Suppressor macrophage treated with lipopolysaccharide for 1 hour (primary cell): ENCODE measurements at places on chromosomes 2 and 18.

- DNase-seq = peak; percentile 65
These were observed 35.8 kb downstream of the CIB4 start for GRCh38 chr2:26605195-26605998.

DNA sequence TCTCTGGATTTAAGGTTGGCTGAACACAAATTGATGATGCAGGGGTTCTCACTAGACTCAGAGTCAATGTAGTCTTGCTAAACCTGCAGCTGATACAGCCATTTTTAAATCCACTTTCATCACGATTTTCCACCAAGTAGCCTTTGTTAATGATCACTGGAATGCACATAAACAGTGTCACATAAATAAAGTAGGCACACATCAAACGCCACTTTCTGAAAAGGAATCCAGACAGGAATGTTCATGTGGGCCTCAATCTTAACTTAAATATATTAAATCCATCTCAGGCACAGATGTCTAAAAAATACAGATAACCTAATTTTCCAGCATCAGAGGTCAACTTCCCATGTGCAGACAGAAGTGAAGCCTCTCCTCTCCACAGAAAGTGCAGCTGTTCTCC is 58.3 kb downstream of the LAMA1 start:
- DNase-seq = no peak

- DNase-seq = no peak
These were observed 950.3 kb downstream of the SOCS6 start for GRCh38 chr18:71238974-71239624.

- DNase-seq = no peak
These were observed 34.9 kb downstream of the PPM1B start for GRCh38 chr2:44203542-44203941.

GRCh38 chr2:127420039-127420864 is 2.0 kb downstream of the PROC start:
- DNase-seq = no peak

GRCh38 chr2:38432820-38433606 is 55.9 kb upstream of the ATL2 start:
- DNase-seq = peak; percentile 31

- DNase-seq = no peak
These were observed 2.6 kb downstream of the CAB39 start for GRCh38 chr2:230715201-230715600.

- DNase-seq = no peak
These were observed 243.1 kb downstream of the EN1 start for GRCh38 chr2:118604371-118604770.

DNA sequence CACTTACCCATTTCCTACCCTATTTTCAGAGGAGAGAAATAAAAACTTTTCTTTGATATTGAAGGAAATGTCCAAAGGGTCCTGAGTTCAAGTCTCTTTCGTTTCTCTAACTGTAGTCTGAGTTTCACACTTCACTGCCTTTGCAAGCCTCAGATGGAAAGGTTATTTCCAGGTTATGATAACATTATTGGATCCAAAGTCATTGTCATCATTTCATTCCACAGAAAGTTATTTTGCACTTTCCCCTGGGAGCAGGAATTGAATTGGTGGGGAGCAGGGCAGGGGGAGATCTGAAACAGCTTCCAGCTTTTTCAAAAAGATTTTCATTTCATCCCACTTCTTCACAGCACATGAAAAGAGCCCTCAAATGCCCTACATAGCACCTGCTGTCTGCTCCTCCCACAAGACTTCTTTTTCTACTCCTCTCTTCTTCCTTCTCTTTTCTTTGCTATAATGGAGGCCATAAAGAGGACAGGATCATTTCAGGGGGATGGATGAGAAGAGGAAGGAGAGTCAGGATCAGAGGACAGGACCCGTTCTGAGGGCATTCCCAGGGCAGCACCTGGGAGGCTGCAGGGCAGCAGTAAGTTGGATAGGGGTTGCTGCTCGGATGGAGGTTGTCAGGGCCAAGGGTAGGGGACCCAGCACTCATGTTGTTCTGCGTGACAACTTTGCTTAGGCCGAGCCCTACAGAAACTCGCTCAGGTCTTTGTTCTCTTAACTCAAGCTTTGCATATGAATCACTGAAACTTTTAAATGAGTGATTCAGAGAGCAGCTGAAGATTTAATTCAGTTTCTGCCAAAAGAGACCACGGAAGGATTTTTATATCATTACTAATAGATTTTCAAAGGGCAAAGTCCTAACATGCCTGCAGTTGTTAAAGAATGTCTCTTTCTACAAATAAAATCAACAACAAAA is 11.4 kb upstream of the GALNT5 start:
- no peak for DNase-seq

- DNase-seq = no peak
These were observed 92.6 kb downstream of the MYL12B start for GRCh38 chr18:3354506-3354905.

GRCh38 chr18:45009756-45010155 is 329.1 kb downstream of the SETBP1 start:
- no peak for DNase-seq

DNA sequence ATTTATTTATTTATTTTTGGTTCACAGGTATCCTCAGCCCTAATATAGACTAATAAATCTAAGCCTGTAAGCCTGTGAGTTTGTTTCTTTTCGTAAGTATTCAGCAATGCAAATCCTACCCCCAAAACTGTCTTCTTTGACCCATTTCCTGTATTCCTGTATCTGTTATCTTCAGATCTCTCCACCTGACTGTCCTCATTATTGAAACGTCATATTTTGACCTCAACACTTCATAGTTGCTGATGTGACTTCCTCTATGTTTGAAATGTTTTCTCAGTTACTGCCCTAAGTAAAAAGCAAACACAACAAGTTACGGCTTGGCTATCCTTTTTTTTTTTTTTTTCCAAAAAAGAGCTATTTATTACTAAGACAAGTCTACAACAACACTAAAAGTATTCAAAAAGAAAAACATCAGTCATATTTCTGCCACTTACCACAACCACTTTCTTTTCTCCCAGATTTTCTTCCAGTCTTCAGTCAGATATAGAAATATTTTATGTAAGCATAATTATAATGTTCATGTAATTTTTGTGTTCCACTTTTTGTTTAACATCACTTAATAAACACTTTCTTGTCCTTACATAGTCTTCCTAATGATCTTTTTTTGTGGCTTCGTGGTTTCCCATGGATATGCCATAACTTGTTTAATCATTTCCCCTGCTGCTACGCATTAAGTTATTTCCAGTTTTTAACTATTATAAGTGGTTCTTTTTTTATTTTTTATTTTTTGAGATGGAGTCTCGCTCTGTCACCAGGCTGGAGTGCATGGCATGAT is 45.0 kb upstream of the EML4 start:
- no peak for DNase-seq

- no peak for DNase-seq
These were observed 283.2 kb downstream of the INSIG2 start for GRCh38 chr2:118371515-118371914.

- DNase-seq = no peak
These were observed 344.6 kb upstream of the TMEFF2 start for GRCh38 chr2:192539306-192539705.

DNA sequence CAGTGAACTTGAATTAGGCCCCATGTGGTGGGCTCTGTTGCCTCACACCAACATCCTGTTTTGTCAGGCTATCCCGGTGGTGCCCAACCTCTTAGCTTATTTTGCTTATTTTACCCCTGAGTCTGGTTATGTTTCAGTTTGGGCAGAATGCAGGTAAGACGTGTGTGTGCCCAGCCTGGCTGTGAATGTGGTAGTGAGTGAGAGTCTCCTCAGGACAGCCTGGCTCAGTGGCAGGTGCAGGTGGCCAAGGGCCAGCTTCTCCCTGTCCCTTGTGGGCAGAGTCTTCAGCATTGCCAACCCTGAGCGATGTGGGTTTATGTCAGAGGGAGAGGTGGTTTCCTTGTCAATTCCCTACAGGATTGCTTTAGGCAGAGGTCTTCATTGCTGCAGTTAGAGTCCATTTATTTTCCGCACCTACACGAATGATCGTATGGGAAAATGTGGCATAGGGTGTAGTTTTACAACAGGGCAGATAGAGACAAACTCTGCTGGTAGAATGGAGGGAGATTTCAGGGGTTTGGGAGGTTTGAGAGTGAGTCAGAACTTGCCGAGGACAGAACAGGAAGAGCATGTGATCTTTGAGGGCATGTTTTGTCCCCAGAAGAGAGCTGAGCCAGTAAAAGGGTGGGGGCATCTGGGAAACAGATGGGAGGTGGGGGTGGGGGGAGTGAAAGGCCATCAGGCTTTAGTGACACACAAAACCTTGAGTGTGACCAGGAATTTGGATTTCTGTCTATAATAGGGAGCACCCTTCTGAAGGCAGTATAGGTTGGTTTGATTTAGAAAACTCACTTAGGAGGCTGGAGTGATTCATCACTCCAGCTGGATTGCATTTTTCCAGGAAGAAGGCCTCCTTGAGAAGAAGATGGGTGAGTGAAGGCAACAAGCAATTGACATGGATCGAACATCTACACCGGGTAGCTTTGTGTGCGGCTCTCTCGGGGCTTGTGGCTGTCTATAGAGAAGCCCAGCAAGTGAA is 156.2 kb upstream of the CELF4 start:
- peak; percentile 76 for DNase-seq

- DNase-seq = no peak
These were observed 106.3 kb downstream of the C2orf74 start for GRCh38 chr2:61268249-61268648.

DNA sequence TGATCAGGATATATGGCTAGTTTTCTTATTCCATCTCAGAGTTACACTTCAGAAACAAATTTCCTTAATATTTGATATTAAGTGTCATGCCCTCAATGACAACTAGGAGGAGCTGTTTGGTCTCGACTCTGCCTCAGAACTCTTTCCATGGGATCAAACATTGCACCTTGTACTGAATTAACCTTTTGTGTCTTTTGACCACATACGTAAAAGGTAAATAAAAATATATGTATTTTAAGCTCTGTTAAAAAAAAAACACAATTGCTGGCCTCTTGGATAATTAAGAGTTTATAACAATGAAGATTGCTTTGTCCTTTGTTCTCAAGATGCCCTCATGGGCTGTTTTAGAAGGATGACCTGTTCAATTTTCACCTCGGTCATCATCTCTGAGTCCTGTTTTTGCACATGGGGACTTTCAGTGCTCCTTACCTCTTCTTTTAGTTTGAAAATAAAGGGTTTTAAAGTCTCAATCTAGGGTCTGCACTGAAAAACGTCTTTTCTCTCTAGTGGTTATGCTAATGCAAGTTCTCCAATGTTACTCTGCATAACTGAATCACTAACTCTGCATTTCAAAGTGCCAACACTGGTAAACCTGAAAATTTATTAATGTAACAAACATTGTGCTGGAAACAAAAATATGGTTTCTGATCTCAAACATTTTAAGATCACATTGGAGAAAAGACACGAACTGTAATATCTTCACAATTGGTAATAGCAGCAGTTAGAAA is 18.8 kb upstream of the FN1 start:
- DNase-seq = peak; percentile 46

DNA sequence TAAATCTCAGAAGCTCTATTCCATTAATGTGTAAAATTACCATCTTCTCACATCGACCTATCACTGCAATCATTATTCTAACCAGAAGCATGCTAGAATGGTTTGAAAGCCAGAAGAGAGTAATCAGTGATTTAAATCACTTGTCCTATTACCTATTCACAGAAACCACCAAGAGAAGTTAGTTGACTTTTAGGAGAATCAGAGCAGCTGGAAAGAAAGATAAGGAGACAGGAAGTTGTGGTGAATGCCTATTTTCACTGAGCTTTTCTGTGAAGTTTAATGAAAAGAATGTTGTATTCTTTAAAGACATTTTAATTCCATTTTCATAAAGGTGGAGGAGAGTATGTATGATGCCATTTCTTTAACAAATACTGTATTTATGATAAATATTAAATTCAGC is 352.6 kb upstream of the CRIM1 start:
- DNase-seq = no peak

- no peak for DNase-seq
These were observed 345.3 kb downstream of the ZNF516 start for GRCh38 chr18:76149734-76150133.

DNA sequence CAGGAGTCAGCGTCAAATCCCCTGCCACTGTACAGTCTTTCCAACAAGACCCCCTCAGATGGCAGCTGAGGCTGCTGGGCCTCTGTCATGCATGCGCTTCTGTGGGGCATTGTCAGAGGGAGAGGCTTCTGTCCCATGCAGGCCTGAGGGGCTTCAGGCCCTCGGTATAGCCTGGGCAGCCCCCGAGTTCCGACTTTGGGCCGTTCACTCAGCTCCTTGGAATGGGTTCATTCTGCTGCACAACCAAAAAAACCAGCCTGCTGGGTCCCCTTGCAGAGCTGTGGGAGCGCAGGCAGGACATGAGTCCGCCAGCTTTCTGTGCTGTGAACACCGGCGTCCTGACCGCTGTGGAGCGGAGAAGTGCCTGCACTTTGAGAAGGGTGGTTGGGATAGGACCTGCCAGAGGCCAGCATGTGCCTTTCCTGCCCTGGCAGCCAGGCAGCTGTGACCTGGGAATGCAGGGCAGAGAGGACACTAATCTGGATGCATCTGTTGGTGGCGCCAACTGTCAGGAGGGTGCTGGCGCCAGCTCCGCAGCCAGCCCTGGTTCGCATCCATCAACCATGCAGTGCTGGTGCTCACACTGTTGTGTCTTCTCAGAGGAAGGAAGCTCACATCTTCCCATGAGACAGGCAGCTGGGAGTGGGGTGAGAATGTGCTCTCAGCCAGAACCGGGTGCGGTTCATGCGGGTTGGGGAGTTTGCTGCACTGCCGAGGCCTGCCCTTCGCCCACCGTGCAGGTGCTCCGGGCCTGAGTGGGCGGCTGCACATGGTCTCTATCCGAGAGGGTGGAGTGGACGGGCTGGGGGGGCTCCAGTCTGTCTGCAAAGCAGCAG is 14.3 kb downstream of the ARHGEF4 start:
- DNase-seq = no peak

DNA sequence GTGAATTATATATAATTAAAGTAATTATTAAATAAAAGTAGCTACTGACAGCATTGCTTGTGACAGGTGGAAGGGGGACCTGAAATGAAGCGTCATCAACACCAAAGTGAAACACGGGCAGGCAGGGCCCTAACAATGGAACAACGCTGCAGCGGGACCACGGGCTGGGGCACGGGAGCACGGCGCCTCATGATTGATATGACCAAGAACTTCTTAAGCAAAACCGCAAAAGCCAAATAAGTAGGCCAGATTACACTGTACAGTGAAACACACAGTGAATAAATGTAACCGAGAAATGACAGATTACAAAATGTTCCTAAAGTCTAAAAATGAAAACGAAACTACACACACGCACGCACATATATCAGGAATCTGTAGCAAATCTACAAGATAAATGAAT is 81.4 kb downstream of the SNTG2 start:
- DNase-seq = no peak

DNA sequence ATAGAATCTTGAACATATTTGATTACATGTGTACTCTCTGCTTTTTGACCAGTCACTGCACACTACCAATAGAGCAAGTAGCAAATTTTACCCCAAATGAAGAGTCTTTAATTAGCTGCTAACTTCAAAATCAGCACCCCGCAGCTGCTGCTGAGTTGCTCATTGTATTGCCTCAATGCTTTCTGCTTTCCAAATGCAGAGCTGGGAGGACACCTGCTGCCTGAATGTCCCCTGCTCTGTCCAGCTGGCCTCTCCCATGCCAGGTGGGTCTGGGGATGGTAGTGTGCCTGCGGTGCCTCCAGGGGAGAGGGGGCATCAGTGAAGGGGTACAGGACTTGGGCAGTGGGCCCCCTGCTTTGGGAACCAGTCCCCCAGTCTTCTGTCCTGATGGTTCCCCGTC is 184.8 kb downstream of the PRKCE start:
- no peak for DNase-seq
